Glutamatergic neuron (in vitro differentiated cells): ENCODE measurements at places on chromosomes 7 and 10.

DNA sequence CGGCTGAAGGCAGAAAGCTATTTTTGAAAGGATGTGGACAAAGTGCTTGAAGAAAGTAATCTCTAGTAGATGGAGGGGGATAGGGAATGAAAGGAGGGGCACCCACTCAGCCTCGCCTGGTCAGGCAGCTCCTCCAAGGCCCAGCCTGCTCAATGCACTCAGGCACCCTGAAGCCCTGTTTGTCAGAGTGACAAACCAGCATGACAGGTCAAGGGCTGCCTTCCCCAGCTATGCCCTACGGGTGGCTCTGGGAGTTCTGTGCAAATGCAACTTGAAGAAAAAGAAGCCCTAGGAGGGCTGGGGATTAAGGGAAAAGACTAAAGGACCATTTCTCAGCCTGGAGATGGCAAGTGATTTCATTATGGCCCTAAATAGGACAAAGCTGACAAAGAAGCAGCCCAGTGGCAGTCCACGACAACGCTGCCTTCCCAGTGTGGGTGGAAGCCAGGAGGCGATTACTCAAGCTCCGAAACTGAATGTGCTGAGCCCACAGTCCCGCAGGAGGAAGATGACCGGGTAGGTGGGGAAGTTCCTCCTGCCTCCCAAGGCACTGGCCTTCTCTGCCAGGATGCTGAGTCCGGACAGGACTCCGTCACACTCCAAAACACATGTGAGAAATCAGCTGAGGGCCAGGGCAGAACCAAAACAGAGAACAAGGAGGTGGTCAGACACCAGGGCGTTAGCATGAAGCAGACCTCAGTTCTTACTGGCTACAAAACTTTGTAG lies 16.3 kb downstream of the LIPA start:
- DNase-seq = no peak

DNA sequence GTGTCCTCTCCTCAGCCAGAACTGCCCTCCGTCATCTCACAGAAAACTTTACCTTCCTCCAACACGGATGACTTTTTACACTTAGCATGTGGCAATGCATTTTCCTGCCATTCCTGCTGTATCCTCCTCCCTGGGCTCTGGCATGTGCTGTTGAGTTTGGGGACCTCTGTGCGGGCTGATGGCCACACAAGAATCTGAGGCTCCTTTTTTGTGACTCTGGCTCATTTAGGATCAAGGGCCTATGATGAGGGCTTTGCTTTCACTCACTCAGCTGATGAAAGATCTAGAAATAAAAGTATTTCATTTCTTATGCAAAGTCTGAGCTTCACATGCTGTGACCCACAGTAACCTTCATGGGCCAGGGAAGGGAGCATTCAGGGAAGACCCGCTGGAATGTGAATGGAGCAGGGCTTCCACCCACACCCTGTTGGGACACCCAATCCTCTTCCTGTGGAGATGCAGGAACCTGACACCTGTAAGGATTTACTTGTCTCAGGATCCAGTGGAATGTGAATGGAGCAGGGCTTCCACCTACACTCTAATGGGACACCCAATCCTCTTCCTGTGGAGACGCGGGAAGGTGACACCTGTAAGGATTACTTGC lies 500.3 kb upstream of the MKI67 start:
- no peak for DNase-seq

GRCh38 chr10:97580421-97581367 lies 3.5 kb upstream of the HOGA1 start:
- DNase-seq = no peak

GRCh38 chr7:121288894-121289293 lies 39.9 kb upstream of the WNT16 start:
- DNase-seq = no peak

GRCh38 chr10:182441-183201 lies 47.4 kb downstream of the ZMYND11 start:
- DNase-seq = no peak

DNA sequence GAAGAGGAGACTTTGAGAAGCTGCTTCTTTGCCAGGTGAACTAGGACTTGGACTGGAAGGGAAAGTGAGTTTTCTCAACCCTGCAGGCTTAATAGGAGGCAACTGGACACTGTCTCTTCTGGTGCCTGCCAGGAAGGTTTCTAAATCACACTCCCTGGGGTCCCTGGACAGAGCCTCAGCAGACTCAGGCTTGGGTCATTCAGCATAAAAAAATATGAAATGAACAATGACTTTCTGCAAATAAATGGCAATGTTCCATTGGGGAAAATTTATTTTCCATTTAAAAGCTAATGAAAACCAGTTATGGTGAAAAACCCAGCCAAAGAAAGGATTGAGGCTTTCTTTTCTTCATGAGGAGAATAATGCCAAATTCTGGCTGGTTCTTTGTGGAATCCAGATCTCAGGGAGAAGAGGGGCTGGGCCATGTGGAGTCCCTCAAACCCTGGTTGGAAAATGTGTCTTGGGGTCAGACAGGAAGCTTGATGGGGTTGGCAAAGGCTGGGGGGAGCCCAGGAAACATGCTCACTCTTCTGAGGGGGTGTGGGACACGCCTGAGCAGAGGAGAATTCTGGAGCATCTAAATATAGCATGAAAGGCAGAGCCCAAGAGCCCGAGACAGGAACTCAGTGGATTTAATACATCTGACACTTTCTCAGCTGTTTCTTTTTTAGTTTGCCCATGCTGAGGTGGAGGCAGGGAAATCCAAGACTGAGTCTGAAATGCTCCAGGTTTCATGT lies 65.2 kb upstream of the EMX2 start:
- no peak for DNase-seq

DNA sequence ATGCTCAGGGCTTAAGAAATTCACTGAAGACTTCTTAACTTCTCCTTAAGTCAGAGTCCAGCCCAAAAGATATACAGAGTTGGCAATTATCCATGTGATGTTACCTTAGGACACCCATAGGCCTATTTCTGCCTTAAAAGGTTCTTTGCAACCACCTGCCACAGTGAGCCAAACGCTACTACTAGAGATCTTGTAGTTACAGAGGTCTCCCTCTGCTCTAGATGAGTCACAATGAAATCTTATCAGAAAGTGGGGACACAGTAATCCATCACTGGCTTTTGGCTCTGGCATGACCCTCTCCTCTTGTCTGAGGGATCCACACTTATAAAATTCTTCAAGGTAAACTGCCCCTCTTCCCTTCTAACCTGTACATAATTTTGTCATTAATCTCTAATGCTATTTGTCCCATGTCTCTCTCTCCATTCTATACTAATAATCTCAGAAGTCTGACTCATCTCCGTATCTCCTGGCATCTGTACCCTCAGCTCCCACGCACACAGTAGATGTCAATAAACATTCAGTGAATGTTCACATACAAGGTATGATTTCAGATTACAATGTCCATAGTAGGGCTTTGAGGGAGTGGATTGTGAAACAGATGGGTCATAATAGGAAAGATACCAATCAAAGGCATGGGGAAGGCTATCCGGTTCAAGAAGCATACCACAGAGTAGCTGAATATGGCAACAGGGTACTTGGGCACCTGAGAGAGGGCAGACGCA lies 112.1 kb downstream of the SGMS1 start:
- DNase-seq = no peak

DNA sequence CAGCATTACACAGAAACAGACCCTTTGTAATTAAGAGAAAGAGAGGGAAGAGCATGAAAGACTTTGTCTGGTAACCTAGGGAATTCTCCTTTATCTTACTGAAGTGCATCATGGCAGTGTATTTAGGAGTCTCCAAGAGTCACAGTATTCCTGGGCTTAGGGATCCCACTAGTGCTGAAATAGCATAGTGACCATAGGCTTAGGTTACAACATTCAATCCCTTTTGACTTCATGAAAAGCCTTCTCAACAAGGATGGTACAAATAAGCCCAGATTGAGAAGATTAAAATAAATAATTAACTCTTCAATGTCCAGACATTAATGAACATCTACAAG lies 76.5 kb downstream of the SNX13 start:
- no peak for DNase-seq

DNA sequence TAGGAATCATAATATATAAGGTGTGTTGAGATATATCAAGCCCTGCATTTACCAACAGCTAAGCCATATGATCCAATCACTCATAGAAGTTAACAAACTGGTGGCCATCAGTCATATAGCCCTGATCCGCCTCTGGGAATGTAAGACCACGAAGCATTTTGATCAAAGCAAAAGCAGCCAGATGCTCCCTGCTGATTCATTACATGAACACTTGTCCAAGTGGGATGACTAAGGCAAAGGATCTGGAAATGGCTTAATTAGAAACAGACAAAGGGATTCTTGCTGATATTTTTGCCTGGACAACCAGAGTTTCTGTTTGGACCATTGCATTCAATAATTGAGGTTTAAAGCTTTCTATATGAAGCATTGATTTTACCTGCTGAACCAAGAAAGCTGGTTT lies 535.5 kb downstream of the GPAM start:
- DNase-seq = no peak

GRCh38 chr7:56092789-56093531 lies at the start of gene PHKG1:
TSS of gene PHKG1 (minus strand) at chr7:56092952. CDS start at chr7:56088941, 4,011 bp downstream.
- no peak for DNase-seq

- no peak for DNase-seq
These were observed 70.9 kb upstream of the COL1A2 start for GRCh38 chr7:94323844-94324243.
